ENCODE measurements at places on chromosomes 11 and 22.
A peak's percentile ranks its signal among the peaks of the same experiment; 100 is the strongest.

- 0 out of 2 replicates have a peak, but pooled peaks cover 3% of the 10 kb centered on the region for H3K27me3 ChIP-seq
- no peak for DNase-seq
- H3K4me1 ChIP-seq, result no peaks in the 10 kb centered on the region
- H3K27ac ChIP-seq, result no peak overlapping the region
Observed at GRCh38 chr22:42473484-42474193, 41.4 kb upstream of the NFAM1 start.

- H3K4me1 ChIP-seq, result no peaks in the 10 kb centered on the region
- no peak for DNase-seq
- H3K27me3 ChIP-seq, result no peaks in the 10 kb centered on the region
- H3K36me3 ChIP-seq, result no peaks in the 10 kb centered on the region
- H3K4me3 ChIP-seq, result no peak overlapping the region
Observed at GRCh38 chr11:60348116-60348515, 21.1 kb downstream of the MS4A6E start.

- no peaks in the 10 kb centered on the region for H3K27me3 ChIP-seq
- no peak overlapping the region for H3K4me3 ChIP-seq
Observed at GRCh38 chr11:47791774-47792430, 24.8 kb upstream of the FNBP4 start.

DNA sequence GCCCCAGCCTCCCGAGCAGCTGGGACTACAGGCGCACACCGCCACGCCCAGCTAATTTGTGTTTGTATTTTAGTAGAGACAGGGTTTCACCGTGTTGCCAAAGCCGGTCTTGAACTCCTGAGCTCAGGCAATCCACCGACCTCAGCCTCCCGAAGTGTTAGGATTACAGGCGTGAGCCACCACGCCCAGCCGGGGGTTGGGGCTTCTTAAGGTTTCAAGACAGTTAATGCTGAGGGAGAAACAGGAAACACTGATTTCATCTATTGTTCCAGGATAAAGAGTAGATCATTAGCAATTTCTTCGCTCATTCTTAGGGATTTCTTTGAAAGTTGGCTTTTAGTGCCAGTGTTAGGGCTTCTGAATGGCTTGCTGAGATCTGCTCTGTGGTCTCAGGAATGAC, 21.2 kb upstream of the CLMP start:
- DNase-seq, result no peak
- H3K4me1 ChIP-seq, result peaks cover 31% of the 10 kb centered on the region
- H3K4me3 ChIP-seq, result no peak overlapping the region
- no peaks in the 10 kb centered on the region for H3K36me3 ChIP-seq
- no peaks in the 10 kb centered on the region for H3K27me3 ChIP-seq

DNA sequence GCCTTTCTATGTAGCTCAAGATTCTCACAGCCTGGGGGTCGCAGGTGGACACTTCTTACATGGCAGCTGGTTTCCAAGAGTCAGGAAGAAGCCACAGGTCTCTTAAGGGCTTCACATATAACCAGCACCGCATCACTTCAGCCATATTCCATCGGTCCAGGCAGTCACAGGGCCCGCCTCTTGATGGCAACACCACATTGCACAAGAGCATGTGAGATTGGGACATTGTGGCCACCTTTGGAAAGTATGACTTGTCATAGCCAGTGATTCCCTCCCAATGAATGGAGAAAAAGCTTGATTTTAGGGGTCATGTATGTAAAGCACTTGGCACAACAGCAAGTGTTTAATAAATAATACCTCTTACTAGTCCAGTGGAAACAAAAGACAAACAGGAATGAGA, 98.3 kb downstream of the NCAM1 start:
- no peaks in the 10 kb centered on the region for H3K4me1 ChIP-seq
- no peaks in the 10 kb centered on the region for H3K36me3 ChIP-seq
- no peak for DNase-seq
- no peaks in the 10 kb centered on the region for H3K27me3 ChIP-seq
- no peak overlapping the region for H3K4me3 ChIP-seq

DNA sequence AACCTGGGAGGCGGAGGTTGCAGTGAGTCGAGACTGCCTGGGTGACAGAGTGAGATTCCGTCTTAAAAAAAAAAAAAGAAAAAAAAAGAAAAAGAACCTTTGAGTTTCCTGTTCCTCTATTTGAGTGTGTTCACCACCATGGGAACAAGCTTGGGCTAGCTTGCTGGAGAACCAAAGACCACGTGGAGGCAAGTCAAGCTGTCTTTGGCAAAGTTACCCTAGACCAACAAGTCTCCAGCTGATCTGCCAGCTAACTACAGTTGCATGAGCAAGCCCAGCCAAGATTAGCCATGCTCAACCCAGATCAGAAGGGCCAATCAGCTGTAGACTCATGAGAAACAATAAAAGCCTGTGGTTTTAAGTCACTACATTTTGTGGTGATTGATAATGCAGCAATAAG, 29.7 kb downstream of the SLN start:
- H3K27ac ChIP-seq, result no peak overlapping the region
- H3K4me1 ChIP-seq, result no peaks in the 10 kb centered on the region
- no peak overlapping the region for H3K4me3 ChIP-seq
- no peaks in the 10 kb centered on the region for H3K27me3 ChIP-seq

DNA sequence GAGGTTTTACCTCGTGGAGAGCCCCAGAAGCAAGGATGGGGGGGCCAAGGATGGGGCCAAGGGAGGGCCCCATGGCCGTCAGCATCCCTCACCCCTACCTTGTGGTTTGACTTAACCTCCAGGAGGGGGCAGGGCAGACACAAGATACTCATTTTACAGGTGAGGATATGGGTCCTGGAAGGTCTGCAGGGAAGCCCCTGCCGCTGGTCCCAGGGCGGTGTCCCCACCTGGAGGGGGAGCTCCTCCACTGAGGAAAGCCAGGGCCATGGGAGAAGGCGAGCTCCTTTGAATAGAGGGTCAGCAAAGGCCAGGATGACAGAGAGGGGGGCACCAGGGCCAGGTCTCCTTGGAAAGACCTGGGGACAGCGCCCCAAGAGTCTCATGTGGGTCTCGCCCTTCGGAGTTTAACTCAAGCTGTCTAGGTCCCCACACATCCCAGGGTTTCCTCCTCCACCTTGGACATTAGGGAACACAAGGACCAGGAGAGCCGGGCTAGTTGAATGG, 5.9 kb upstream of the ADORA2A start:
- DNase-seq, result no peak
- 0 out of 2 replicates have a peak, but pooled peaks cover 3% of the 10 kb centered on the region for H3K27me3 ChIP-seq
- peaks cover 10% of the 10 kb centered on the region for H3K4me1 ChIP-seq
- H3K4me3 ChIP-seq, result no peak overlapping the region
- no peak overlapping the region for H3K27ac ChIP-seq
- H3K36me3 ChIP-seq, result peaks cover 14% of the 10 kb centered on the region

- peaks cover 18% of the 10 kb centered on the region for H3K4me1 ChIP-seq
- H3K27me3 ChIP-seq, result no peaks in the 10 kb centered on the region
- DNase-seq, result no peak
Observed at GRCh38 chr11:57787920-57788702, 26.5 kb downstream of the CTNND1 start.

DNA sequence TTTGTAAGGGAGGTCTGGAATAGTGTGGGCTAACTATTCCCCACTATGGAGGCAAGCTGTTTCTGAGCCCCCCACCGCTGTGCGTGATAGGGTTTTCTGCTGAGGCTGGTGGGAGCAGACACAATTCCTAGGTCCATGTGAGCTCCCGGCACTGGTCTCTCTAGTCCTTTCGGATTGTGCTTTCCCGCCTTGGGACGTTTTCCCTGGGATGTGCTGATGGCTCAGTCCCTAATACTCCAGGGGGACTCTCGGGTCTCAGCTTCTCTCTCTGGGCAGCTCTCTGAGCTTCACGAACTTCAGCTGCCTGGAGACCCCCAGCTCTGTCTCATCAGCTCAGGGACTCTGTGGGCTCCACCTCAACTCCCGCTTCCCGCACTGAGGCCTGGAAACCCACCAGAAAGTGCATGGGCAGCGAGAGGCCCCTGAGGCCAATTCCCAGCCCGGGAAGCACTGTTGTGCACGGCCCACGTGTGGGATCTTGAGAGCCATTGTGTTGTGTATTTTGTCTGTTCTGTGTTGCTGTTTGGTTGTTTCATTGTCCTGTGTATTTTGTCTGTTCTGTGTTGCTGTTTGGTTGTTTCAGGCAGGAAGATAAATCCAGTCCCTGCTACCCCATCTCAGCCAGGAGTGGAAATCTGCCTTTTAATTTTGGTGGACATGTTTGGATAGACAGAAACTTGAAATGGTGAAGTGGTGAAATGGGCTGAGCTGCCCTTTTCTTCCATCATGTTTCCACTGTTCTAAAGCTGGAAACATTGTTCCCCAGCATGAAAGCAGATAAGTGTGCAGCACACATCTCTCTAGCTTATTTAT, 12.7 kb upstream of the TNNT3 start:
- no peak overlapping the region for H3K4me3 ChIP-seq
- no peaks in the 10 kb centered on the region for H3K36me3 ChIP-seq
- no peaks in the 10 kb centered on the region for H3K27me3 ChIP-seq
- H3K4me1 ChIP-seq, result peaks cover 30% of the 10 kb centered on the region
- no peak for DNase-seq

- no peak for DNase-seq
- no peaks in the 10 kb centered on the region for H3K4me1 ChIP-seq
- no peak overlapping the region for H3K4me3 ChIP-seq
- no peaks in the 10 kb centered on the region for H3K36me3 ChIP-seq
Observed at GRCh38 chr11:101509922-101510321, 73.9 kb downstream of the TRPC6 start.

- peaks cover 9% of the 10 kb centered on the region for H3K4me1 ChIP-seq
- no peak for DNase-seq
- H3K4me3 ChIP-seq, result no peak overlapping the region
- peaks cover 18% of the 10 kb centered on the region for H3K36me3 ChIP-seq
Observed at GRCh38 chr11:75577207-75577606, 15.2 kb downstream of the SERPINH1 start.

DNA sequence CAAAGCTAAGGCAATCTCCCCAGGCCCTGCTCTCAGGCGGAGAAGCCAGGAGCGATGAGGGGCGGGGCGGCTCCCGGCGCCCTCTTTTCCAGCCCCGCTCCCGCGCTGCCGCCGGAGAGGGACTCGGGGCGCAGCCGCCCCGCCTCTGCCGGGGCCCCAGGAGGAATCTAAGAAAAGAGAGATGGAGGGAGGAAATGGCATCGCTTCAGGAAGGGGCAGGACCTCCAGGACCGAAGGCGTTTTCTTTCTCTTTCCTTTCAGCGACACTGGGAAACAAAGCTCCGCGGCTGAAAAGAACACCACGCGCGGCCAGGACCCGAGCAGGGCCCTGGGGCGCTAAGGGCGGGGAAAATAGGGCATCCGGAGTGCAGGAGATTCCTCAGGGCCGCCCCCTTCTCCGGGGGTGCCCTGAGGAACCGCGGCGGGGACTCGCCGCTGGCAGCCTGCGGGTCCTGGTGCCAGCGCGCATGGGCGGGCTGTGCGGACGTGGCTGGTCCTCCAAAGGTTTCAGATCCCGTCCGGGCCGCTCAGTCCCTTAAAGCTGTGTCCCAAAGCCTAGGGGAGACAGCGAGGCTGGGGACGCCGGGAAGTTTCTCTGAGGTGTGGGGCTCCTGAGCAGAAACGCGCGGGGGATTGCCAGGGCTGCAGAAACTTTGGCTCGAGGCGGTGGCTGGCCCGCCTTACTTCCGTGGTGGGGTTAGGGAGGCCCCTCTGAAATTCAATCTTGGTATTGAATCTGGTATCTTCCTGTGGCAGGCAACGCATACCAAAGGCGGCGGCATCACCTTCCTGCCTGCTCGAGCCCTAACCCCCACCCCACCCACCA, 2.8 kb upstream of the BSX start:
- H3K27ac ChIP-seq, result no peak overlapping the region
- H3K4me1 ChIP-seq, result no peaks in the 10 kb centered on the region
- no peaks in the 10 kb centered on the region for H3K36me3 ChIP-seq
- no peak for DNase-seq
- H3K4me3 ChIP-seq, result peak overlapping the region; percentile 39

DNA sequence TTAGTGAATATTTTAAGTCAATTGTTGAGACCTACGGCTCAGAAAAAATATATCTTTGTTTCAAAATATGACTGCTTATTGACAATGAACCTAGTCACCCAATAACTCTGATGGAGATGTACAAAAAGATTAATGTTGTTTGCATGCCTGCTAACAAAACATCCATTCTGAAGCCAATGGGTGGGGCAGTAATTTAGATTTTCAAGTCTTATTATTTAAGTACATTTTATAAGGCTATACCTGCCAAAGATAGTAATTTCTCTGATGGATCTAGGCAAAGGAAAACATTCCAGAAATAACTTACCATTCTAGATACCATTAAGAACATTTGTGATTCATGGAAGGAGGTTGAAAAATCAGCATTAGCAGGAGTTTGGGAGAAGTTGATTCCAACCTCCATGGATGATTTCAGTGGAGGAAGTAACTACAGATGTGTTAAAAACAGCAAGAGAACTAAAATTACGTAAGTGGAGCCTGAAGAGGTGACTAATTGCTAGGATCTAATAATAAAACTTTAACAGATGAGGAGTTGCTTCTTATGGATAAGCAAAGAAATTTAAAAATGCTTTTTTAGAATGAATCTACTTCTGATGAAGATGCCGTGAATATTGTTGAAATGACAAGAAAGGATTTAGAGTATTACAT, 26.4 kb upstream of the OR8D2 start:
- no peaks in the 10 kb centered on the region for H3K4me1 ChIP-seq
- no peak overlapping the region for H3K27ac ChIP-seq
- no peaks in the 10 kb centered on the region for H3K27me3 ChIP-seq
- H3K4me3 ChIP-seq, result no peak overlapping the region

DNA sequence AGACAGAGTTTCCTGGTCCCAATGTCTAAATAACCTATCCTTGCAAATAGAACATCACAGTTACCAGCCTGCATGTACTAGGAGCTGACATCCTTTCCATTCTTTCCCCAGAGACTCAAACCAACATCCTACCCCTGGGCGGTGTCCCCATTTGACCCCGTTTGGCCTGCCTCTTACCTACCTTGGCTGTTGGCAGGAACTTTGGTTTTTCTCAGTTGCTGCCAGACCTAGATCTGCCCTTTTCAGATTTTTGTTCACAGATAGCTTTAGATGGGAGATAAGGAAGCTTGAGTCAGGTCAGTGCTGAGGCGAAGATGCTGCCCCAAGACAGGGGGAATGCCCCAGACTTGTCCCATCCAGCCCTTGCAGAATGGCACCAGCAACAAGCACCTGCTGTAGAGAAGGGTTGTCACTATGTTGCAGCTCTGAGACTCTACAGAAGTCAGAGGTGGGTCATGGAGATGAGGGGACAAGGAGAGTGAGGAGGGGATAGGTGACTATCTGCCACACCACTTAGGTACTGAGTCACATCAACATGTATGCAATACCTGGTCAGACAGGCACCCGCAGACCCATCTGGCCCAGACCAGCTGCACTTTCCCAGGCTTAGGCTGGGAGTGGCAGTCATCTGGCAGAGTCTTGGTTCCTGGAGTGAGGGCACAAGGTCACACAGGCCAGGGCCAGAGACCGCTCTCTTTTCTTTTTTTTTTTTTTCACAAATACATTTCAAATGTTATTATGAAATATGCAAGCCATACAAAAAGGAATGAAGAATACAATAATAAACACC, 61.5 kb upstream of the POU2AF1 start:
- no peaks in the 10 kb centered on the region for H3K36me3 ChIP-seq
- H3K27me3 ChIP-seq, result no peaks in the 10 kb centered on the region
- H3K27ac ChIP-seq, result peak overlapping the region; percentile 62
- peaks cover 15% of the 10 kb centered on the region for H3K4me1 ChIP-seq

DNA sequence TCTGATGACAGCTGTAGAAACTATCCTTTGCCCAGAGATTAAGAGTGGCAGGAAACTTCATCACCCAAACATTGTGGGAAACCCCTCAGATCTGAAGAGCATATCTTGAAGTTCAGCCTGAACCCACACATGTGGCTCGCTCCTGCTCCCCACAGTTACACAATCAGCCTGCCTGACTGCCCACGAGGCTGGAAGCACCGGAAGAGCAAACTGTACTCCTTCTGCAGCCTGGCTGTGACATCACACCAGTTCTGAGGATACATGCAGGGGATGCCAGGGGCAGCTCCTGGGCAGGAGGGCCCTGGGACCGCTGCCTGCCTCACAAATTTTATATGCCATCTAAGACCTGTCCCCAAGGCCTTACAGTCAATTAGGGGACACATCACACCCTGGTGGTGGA, 444.4 kb downstream of the BUD13 start:
- H3K4me1 ChIP-seq, result no peaks in the 10 kb centered on the region
- no peak overlapping the region for H3K27ac ChIP-seq
- H3K4me3 ChIP-seq, result no peak overlapping the region
- H3K36me3 ChIP-seq, result no peaks in the 10 kb centered on the region
